ENCODE measurements at places on chromosomes 3 and 15. TPM values are rescaled to one million over a fixed set of nuclear protein-coding genes. Genes with fewer than 3 reads are reported as not detected.

Gene CISH
- 6.9 TPM for total RNA-seq

Gene GPR149
- total RNA-seq: not detected

Gene MAP1A
- total RNA-seq: 0.51 TPM

Gene SH2D7
- not detected for total RNA-seq

Gene GOLGA8S
- not detected for total RNA-seq

Gene TMEM158
- 8.8 TPM for total RNA-seq

Gene AGTR1
- not detected for total RNA-seq

Gene GJD2
- total RNA-seq: not detected

Gene SLC12A1
- total RNA-seq: not detected

Gene PROK2
- total RNA-seq: not detected

Gene KCNMB2
- total RNA-seq: not detected

Gene CAV3
- total RNA-seq: not detected

Gene SI
- total RNA-seq: not detected

Gene INTS14
- 37.1 TPM for total RNA-seq

Gene B2M
- total RNA-seq: 517 TPM

Gene FAM107A
- not detected for total RNA-seq

Gene GP5
- not detected for total RNA-seq

Gene CCNB2
- 61.9 TPM for total RNA-seq

Gene HIGD1A
- total RNA-seq: 272 TPM

Gene TNFAIP8L3
- total RNA-seq: 1.0 TPM

Gene IGSF11
- total RNA-seq: 0.14 TPM

Gene LINGO1
- not detected for total RNA-seq

Gene LYZL4
- total RNA-seq: not detected

Gene TSEN2
- 8.7 TPM for total RNA-seq

Gene GNAT1
- 0.35 TPM for total RNA-seq

Gene PAQR5
- 4.7 TPM for total RNA-seq

Gene CACNA2D3
- 0.14 TPM for total RNA-seq

Gene GPD1L
- total RNA-seq: 10.9 TPM

Gene FOXL2NB
- total RNA-seq: not detected

Gene MSL2
- 8.7 TPM for total RNA-seq

Gene P2RY14
- not detected for total RNA-seq

Gene A4GNT
- not detected for total RNA-seq

Gene ACAN
- total RNA-seq: not detected

Gene SEMA6D
- total RNA-seq: 0.49 TPM

Gene UCN2
- 15.2 TPM for total RNA-seq

Gene CYP8B1
- not detected for total RNA-seq

Gene FETUB
- 2.8 TPM for total RNA-seq

Gene TGM4
- total RNA-seq: 0.33 TPM

Gene SCAANT1
- total RNA-seq: not detected

Gene CEMIP
- total RNA-seq: 4.8 TPM

Gene CASR
- not detected for total RNA-seq

Gene MOBP
- total RNA-seq: not detected

Gene CAMKV
- total RNA-seq: not detected

Gene PLCB2
- total RNA-seq: 1.4 TPM

Gene CCDC191
- 1.8 TPM for total RNA-seq

Gene WDR93
- not detected for total RNA-seq

Gene MED12L
- total RNA-seq: 0.05 TPM

Data from airway epithelial cell (primary cell).